ENCODE measurements at places on chromosomes 12 and 14.

GRCh38 chr14:78170203-78170602 lies at the start of gene NRXN3:
TSS of gene NRXN3 (plus strand) at chr14:78170373. CDS start at chr14:78243094, 72,721 bp downstream.
- no peak within 1 kb of the TSS for H3K27ac ChIP-seq
- no peaks in the 10 kb centered on the region for H3K4me1 ChIP-seq
- H3K36me3 ChIP-seq = no peaks in the 10 kb centered on the region
- H3K4me3 ChIP-seq = no peak within 1 kb of the TSS
- DNase-seq = no peak
- H3K27me3 ChIP-seq = no peaks in the 10 kb centered on the region

DNA sequence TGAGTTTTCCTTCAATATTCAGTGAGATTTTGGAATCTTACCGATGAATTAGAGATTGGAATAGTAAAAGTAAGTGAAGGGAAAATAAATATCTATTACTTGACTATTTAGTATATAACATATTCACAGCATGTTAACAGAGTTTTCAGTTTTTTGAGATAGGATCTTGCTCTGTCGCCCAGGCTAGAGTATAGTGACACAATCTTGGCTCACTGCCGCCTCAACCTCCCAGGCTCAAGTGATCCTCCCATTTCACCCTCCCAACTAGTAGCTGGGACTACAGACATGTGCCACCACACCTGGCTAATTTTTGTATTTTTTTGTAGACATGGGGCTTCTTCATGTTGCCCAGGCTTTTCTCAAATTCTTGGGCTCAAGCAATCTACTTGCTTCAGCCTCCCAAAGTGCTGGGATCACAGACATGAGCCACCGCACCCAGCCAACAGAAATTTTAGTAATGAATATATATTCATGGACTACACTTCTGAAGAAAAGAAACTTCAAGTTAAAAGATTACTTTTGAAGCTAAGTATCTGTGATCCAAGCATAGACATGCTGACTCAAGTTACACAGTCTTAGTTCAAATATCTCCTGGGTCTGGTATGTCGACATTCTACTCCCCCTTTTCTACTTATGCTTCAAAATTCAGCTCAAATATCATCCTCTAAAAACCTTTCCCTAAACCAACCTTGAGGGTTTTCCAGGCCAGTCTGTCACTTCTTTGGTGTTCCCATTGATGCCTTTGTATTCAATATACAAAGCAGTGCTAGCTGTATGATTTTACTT lies 13.8 kb downstream of the UBE2N start:
- DNase-seq = no peak
- no peak overlapping the region for H3K27ac ChIP-seq
- H3K4me3 ChIP-seq = no peak overlapping the region
- H3K27me3 ChIP-seq = no peaks in the 10 kb centered on the region
- H3K4me1 ChIP-seq = peaks cover 12% of the 10 kb centered on the region

DNA sequence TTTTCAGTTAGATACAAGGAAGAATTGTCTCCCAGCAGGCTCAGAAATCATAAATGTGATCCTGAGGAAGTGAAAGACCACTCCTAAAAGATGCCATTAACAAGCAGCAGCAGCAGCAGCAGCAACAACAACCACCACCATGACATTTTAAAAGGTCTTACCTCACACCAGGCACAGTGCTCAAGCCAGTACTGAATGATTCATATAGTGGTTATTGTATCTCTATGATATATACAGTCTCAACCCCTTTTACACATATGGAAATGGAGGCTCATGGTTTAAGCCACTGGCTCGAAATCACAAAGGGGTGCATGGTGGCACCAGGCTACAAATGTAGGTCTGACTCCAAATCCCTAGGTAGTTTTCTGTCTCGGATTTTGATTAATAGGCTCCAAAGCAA lies 126.9 kb downstream of the KTN1 start:
- no peaks in the 10 kb centered on the region for H3K36me3 ChIP-seq
- DNase-seq = no peak
- no peaks in the 10 kb centered on the region for H3K27me3 ChIP-seq
- no peak overlapping the region for H3K4me3 ChIP-seq
- H3K4me1 ChIP-seq = no peaks in the 10 kb centered on the region
- H3K27ac ChIP-seq = no peak overlapping the region

DNA sequence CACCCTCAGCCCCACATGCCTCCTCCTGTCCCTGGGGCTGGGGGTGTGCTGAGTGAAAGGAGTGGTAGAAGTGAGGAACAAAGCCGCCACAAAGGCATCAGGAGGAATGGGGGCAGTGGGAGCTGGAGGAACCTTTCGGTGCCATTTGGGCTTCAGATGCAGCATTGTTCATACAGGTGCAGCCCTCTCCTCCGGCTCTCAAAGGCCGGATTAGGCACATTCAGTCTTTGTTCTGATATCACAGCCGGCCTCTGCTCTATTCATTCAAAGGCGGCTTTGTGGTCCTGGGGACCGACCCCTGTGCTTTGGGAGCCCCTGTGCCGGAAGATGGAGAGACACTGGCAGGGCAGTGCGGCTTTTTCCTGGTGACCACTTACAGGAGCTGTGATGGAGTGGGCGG lies 53.2 kb downstream of the SMOC1 start:
- H3K4me3 ChIP-seq = no peak overlapping the region
- H3K27me3 ChIP-seq = peaks cover 4% of the 10 kb centered on the region
- H3K36me3 ChIP-seq = no peaks in the 10 kb centered on the region
- peaks cover 27% of the 10 kb centered on the region for H3K4me1 ChIP-seq
- H3K27ac ChIP-seq = no peak overlapping the region
- no peak for DNase-seq

- H3K27me3 ChIP-seq = no peaks in the 10 kb centered on the region
- no peak for DNase-seq
- H3K4me3 ChIP-seq = no peak overlapping the region
Observed at GRCh38 chr12:69966839-69967238, 141.8 kb downstream of the MYRFL start.

DNA sequence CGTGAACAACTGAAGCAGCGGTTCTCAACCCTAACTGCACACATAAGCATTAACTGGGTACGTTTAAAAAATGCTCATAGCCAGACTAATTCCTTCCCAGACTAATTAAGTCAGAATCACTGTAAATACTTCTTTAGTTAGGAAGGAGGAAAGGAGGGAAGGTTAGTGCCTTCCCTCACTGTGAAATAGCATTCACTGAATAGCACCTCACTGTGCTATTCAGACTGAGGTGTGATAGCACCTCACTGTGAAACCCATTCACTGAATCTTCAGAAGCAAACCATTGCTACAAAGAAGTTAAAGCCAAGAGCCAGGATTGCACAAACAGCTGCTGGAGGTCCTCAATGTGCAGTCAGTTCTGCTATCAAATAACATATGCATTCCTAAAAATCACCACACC lies 58.8 kb downstream of the RTN1 start:
- DNase-seq = no peak
- no peak overlapping the region for H3K27ac ChIP-seq
- H3K4me1 ChIP-seq = no peaks in the 10 kb centered on the region
- no peak overlapping the region for H3K4me3 ChIP-seq

DNA sequence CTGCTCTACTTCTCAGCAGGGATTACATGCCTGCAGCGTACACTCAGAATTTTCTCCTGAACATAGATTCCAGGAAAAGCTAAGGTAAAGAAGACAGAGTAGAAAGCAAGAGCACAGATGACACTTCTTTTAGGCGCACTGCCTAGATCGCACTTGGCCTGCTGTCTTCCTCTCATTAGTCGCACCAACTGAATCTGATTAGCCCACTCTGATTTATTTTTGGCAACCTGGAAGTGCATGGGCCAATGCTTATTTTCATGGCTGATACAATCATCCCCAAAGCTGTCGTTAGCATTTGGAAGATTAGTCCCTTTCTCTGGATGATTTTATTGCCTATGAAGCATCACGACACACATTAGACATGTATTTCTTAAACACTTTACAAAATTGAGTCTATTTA lies 152.5 kb downstream of the PTPRO start:
- no peaks in the 10 kb centered on the region for H3K4me1 ChIP-seq
- no peak overlapping the region for H3K27ac ChIP-seq
- no peaks in the 10 kb centered on the region for H3K27me3 ChIP-seq
- no peak overlapping the region for H3K4me3 ChIP-seq

DNA sequence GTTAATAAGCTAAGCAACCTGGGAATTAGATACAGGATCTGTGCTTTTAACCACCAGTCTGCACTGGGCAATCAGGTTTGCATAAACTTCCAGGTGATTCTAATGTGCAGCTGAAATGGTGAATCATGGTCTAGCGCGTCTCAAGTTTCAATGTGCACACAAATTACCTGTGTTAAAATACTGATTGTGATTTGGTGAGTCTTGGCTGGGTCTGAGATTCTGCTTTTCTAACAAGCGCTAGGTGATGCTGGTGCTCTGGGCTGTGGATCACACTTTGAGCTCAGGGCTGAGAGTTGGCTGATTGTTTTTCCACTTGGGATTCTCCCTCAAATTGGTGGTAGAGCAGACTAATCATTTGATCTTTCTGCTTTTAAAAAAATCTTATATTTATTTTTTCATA lies 124.8 kb downstream of the C12orf75 start:
- no peak overlapping the region for H3K27ac ChIP-seq
- no peaks in the 10 kb centered on the region for H3K4me1 ChIP-seq
- no peak overlapping the region for H3K4me3 ChIP-seq
- H3K27me3 ChIP-seq = no peaks in the 10 kb centered on the region
- no peaks in the 10 kb centered on the region for H3K36me3 ChIP-seq

DNA sequence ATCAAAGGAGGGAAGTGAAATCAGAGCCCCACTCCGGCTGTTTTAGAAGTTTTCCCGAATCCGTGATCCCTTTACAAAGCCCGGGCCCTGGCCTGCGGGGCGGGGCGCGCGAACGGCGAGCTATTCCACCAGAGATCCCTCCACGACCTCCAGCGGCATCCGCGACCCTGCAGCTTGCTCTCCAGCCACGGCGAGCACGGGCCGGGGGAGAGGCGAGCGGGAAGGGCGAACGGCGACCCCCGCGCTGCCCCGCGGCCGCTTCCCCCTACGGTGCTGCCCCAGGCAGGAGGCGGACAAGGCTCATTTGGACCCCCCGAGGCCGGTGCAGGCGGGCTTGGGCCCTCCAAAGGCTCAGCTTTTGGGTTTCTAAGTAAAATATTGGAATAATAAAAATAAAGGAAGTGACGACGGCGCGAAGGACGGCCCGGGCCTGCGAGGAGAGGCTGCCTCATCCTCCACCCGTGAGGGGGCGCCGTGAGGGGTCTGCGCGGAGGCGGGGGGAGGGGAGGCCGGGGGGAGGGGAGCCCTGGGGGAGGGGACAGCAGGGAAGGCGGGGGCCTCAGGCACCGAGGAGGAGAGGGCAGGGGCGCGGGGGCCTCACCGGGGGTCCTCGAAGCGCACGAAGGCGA lies 613 bp downstream of the SRSF9 start:
- H3K27ac ChIP-seq = peak overlapping the region; percentile 86
- peak; percentile 37 for DNase-seq
- no peaks in the 10 kb centered on the region for H3K27me3 ChIP-seq
- peak overlapping the region; percentile 83 for H3K4me3 ChIP-seq
- H3K4me1 ChIP-seq = peaks cover 41% of the 10 kb centered on the region
- H3K36me3 ChIP-seq = peaks cover 28% of the 10 kb centered on the region

GRCh38 chr12:100229876-100230275 lies 29.3 kb downstream of the ACTR6 start:
- no peak for DNase-seq
- no peaks in the 10 kb centered on the region for H3K4me1 ChIP-seq
- H3K36me3 ChIP-seq = peaks cover 7% of the 10 kb centered on the region
- no peak overlapping the region for H3K4me3 ChIP-seq
- no peaks in the 10 kb centered on the region for H3K27me3 ChIP-seq

GRCh38 chr12:43428088-43428600 lies 123.9 kb downstream of the ADAMTS20 start:
- H3K27me3 ChIP-seq = no peaks in the 10 kb centered on the region
- DNase-seq = no peak
- H3K4me3 ChIP-seq = no peak overlapping the region
- H3K27ac ChIP-seq = no peak overlapping the region
- no peaks in the 10 kb centered on the region for H3K4me1 ChIP-seq

DNA sequence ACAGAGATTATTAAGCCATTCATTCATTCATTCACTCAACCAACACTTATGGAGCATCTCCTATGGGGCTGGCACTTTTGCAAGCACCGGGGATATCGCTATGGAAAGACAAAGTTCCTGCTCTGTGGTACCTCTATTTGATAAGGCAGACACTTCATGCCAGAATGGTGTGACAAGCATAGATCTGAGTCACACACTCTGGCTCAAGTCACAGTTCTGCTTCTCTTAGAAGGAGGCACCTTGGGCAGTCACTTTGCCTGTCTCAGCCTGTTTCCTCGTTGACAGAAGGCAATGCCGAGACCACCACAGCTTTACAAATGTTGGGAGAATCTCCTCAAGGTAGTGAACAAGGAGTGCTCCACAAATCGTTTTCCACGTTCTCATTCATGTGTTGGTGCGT lies 205.2 kb downstream of the SLC41A2 start:
- H3K4me3 ChIP-seq = no peak overlapping the region
- no peaks in the 10 kb centered on the region for H3K27me3 ChIP-seq
- no peak overlapping the region for H3K27ac ChIP-seq
- peaks cover 9% of the 10 kb centered on the region for H3K36me3 ChIP-seq
- no peak for DNase-seq

GRCh38 chr12:122928404-122929147 lies 32.7 kb upstream of the VPS37B start:
- H3K4me3 ChIP-seq = no peak overlapping the region
- DNase-seq = no peak
- peaks cover 11% of the 10 kb centered on the region for H3K4me1 ChIP-seq
- no peak overlapping the region for H3K27ac ChIP-seq
- no peaks in the 10 kb centered on the region for H3K36me3 ChIP-seq

DNA sequence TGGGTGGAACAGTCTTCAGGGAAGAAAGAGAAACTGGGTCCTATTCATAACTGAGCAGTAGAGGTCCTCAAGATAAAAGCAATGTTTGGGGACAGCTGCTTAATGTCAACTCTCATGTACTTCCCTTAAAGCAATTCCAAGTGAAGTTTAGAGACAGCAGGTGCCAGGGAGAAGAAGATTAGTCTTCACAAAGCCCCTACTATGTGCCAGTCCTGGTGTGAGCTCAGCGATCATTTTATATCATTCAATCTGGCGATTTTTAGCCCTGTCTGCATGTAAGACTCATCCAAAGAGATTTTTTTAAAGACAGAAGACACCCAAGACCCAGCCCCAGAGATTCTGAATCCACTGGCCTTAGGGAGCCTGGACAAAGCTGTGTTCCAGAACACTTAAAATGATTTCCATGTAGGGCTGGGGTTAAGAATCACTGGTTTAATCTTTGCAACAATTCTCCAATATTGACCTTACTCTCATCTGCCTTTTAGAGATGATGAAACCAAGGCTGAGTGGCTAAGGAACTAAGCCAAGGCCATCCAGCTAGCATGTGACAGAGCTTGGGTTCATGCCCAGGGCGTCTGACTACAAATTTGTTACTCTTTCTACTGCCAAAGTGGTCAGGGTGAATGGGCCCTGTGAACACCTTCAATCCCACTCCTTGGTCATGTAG lies 404.5 kb upstream of the TBX3 start:
- H3K4me3 ChIP-seq = no peak overlapping the region
- no peaks in the 10 kb centered on the region for H3K27me3 ChIP-seq
- H3K27ac ChIP-seq = no peak overlapping the region
- no peak for DNase-seq
